Fibroblast of the aortic adventitia (primary cell): ENCODE measurements at places on chromosomes 1 and 21. TPM values are rescaled to one million over a fixed set of nuclear protein-coding genes. Genes with fewer than 3 reads are reported as not detected.
A peak's percentile ranks its signal among the peaks of the same experiment; 100 is the strongest.

- DNase-seq = peak; percentile 78
These were observed 20.0 kb downstream of the CEP170 start for GRCh38 chr1:243234978-243235647.

GRCh38 chr1:7470904-7471638 lies 300.0 kb upstream of the VAMP3 start:
- DNase-seq = peak; percentile 97

The CNKSR1 gene
- 0.27 TPM in 1 of 2 replicates, not detected in the other for total RNA-seq

GRCh38 chr1:50476800-50477199 lies 53.6 kb upstream of the DMRTA2 start:
- no peak for DNase-seq

The CHRM3 gene
- total RNA-seq = 0.09 TPM in 1 of 2 replicates, not detected in the other

The OR2L2 gene
- total RNA-seq = not detected in 2 replicates
